ENCODE measurements at places on chromosomes 16 and 17.

DNA sequence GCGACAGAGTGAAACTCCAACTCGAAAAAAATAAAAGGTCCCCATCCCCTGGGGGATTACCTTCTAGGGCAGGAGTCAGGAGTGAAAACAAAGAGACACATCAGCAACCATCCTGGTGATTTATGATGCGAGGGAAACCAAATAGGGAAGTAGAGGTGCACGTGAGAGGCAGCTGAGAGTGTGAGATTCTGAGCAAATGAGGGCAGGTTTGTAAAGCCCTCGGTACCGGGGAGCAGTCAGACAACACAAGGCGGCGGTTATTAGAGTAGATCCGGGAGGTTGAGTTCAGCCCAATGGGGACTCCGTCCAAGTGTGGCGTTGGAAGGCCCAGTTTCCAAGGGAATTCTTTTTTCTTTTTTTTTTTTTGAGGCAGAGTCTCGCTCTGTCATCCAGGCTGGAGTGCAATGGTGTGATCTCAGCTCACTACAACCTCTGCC lies 7.4 kb upstream of the ARMC7 start:
- DNase-seq, result no peak

DNA sequence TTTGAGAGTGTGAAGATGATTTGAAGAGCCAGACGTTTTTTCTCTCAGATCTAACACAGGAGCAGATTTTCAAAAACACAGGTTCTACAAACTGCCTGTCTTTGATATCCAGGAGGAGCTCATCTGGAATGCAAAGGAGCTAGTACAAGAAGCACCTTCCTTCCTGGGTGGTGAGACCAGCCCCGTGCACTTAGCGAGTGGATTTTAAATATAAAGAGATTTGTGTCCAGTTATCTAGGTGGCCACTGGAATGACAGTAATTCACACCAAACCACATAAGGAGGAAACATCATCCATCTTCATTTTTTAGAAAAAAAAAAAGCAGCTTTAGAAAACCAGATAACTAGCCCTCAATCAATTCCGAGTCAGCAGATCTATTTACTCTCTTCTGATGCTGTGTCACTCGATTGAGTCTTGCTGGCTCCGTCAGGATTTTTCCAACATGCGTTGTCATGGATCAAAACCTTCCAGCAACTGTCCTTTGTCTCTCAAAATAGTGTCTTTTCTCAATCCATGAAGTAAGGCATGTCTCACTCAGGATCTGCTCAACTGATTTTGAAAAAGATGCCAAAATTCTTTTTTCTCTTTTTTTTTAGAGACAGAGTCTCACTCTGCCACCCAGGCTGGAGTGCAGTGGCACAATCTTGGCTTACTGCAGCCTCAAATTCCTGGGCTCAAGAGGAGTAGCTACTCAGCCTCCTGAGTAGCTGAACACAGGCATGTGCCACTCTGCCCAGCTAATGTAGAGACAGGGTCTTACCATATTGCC lies 451.2 kb upstream of the PSMD7 start:
- DNase-seq, result no peak

DNA sequence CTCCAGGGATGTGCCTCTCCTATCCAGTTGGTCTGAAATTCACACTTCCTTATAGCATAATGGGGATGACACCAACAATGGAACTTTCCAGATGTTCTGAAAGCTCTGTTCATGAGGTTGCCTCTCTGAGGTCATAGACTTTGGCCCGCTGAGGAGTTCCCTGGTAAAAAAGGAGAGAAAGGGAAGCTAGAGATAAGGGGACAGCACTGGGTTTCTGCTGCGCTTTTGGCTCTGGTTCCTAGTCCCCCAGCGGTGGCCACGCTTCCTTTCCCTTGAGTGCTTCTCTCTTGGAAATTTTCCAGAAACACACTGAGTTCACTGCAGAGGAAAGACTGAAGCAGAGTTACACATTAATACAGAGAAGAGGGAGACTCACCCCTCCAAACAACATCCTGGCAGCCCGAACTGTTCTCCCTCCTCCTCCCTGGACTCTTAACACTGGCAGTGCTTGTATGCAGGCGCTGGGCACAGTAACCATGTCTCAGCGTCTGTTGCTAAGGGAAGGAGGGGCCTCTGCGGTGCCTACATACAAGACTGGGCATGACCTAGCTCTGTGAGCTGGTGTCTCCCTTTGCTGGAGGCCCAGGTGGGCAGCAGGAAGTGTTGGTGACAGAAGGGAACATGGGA lies at the start of gene DNAH3:
DNAH3 (minus strand) TSS at position 472 of the 627 bp plus-strand sequence. CDS start 527 bp downstream, outside the sequence.
- no peak for DNase-seq

DNA sequence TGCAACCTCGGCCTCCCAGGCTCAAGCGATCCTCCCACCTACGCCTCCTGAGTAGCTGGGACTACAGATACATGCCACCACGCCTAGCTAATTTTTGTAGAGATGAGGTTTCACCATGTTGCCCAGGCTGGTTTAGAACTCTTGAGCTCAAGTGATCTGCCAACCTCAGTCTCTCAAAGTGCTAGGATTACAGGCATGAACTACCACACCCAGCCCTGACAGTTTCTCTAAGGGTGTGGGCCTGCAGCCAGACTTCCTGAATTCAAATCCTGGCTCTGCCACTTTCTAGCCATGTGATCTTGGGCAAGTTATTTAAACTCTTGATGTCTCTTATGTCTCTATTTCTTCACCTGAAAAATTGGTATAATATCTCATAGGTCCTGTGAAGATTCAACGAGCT lies 5.6 kb downstream of the CUEDC1 start:
- DNase-seq, result no peak

GRCh38 chr16:49596068-49596467 lies 222.5 kb downstream of the C16orf78 start:
- DNase-seq, result no peak

DNA sequence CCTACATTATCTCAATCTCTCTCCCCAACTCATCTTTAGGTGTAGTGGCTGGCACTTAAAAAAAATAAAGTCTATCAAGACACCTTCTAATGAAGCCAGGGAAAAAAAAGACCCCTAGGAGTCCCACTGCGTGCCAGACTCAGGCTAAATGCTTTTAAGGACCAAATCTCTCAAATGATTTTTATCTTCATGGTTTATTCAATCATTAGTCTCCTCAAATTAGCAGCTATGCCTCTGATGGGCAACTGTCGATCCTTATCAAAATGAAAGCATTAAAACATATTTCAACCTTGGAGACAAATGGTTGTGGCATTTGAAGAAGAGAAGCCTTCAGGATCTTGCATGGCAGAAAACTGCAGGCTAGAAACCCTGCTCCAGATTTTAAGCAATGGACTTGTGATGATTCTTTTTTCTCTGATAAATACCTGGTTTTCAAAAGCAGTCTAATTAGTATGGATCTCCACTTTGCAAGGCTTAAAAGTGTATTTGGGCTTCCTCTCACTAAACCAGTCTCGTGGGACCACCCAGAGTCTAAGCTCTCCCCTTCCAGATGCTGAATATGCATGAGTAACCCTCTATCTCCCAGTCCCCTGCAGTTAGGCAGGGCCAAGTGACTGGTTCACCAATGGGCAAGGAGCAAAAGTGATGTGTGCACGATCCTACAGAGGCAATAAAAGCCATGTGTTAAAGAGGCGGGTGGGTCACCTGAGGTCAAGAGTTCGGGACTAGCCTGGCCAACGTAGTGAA lies 14.9 kb downstream of the ITPRIPL2 start:
- DNase-seq, result no peak

GRCh38 chr16:69311533-69312387 lies 610 bp downstream of the VPS4A start:
- DNase-seq, result peak; percentile 11

DNA sequence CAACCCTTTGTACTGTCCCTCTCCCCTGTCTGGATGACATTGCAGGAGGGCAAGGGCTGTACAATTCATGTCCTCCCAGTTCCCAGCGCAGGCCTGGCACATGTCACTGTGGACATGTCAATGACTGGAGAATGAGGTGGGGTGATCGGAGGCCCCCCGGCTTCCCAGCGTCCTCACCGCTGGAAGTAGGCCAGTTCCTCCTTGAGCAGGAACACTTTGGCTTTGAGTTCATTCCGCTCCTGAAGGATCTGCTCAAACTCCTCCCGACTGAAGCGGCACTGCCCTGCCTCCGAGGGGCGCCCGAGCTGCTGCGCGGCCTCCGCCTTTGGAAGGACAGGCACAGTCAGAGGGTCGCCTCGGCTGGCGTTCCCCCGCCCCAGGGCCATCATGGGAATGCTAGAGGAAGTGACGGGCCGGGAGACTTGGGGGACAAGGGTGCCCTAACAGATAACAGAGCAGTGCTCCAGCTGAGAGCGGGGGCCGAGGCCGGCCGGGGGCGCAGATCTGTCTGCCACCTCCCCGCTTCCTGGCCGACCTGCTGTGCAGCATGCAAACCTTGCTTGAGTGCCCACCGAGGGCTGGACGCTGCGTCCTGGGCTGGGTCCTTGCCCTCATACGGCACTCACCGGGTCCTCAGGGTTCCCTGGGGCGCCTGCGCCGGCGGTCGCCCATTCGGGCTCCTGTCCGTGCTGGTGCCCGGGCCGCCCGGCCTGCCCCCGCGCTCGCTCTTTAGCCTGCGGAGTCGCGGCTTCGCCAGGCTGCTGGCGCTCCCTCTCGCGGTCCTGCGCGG lies 1.3 kb downstream of the RILP start:
- DNase-seq, result no peak

- no peak for DNase-seq
These were observed 19.9 kb upstream of the MMD start for GRCh38 chr17:55441544-55441943.

DNA sequence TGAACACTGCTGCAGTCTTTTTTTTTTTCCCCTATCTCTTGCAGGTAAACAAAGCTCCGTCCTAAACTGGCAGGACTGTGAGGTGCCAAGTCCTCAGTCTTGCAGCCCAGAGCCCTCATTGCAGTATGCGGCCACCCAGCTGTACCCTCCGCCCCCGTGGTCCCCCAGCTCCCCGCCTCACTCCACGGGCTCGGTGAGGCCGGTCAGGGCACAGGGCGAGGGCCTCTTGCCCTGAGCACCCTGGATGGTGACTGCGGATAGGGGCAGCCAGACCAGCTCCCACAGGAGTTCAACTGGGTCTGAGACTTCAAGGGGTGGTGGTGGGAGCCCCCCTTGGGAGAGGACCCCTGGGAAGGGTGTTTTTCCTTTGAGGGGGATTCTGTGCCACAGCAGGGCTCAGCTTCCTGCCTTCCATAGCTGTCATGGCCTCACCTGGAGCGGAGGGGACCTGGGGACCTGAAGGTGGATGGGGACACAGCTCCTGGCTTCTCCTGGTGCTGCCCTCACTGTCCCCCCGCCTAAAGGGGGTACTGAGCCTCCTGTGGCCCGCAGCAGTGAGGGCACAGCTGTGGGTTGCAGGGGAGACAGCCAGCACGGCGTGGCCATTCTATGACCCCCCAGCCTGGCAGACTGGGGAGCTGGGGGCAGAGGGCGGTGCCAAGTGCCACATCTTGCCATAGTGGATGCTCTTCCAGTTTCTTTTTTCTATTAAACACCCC lies 13.8 kb downstream of the IL34 start:
- DNase-seq, result no peak

DNA sequence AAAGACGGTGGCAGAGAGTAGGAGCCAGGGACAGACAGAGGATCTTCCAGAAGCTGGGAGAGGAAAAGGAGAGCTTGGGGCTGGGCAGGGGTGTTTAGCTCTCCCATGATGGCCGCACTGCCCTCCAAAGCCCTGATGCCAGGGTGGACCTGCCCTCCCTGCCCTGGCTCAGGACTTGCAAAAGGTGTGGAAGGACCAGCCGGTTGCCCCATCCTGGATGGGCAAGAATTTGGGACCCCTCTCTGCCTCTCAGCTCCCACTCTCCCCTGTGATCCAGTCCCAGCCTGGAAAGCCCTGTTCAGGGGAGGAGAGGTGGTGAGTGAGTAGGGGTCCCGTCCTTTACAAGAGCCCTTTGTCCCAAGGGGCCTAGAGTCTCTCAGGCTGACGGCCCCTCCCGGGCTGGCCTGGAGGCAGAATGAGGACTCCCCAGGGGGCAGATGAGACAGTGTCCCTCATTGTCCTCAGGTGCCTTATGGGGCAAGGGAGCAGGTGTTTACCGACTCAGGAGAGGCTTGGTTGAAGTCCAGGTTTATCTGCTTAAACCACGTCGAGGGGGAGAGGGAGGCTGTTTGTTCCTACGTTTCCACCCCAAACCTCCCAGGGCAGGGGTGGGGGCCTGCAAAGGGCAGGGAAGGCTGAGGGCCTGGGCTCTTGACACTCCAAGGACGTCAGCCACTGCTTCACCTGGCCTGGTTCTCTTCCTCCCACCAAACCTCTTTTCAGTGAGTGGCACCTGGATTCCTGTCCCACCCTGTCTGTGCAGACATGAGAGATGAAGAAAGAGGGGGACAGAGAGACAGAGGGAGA lies 19.3 kb upstream of the ITGA3 start:
- DNase-seq, result no peak

DNA sequence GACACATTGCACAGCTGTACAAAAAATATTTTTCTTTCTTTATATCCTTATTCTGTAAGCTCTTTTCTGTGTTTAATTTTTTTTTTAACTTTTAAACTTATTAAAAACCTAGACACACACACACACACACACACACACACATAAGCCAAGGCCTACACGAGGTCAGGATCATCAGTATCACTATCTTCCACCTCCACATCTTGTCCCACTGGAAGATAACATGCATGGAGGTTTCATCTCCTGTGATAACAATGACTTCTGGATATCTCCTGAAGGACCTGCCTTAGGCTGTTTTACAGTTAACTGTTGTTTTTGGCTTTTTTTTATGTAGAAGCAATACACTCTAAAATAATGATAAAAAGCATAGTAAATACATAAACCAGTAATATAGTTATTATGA lies 71.2 kb downstream of the TNRC6C start:
- no peak for DNase-seq

- no peak for DNase-seq
These were observed 20.4 kb upstream of the SMURF2 start for GRCh38 chr17:64682261-64683181.

DNA sequence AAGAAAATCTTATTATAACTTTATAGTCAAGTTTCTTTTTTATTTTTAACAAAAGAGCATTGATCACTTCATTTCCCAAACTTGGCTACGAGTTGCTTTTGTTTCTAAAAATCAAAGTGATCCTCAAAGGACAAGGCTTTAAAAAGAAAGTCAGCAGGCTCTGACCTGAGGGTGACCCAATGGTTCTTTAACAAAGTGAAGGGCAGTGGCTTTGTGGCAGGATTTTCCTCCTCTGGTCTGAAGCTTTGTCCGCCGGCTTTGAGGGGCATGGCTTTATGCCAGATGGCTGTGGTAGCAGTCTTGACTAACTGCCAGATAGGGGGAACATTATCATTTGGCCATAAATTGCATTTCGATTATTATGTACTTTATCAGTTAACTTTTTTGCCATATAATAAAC lies 28.5 kb downstream of the IQCK start:
- DNase-seq, result no peak

DNA sequence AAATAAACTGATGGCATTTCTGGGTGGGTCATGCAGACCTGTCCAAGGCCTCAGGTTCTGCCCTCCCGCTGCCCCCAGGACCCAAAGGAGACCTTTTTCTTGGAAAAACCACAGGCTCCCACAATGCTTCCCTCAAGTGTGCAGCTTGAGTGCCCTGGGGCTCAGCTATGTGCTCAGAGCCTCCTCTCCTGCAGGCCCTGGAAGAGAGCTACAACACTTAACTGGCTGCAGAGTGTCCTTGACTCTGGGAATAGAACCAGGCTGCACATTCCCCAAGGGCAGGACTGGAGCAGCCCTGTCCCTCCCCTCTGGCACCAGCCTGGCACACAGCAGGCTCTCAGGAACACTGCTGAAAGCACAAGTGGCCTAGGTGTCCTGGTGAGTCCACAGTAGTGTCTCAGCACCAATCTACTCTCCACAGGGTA lies 4.8 kb upstream of the SREBF1 start:
- no peak for DNase-seq

GRCh38 chr16:86934581-86935375 lies 356.4 kb downstream of the FOXL1 start:
- DNase-seq, result no peak

GRCh38 chr17:56030009-56030624 lies 123.2 kb upstream of the ANKFN1 start:
- DNase-seq, result no peak

- no peak for DNase-seq
These were observed 236.3 kb downstream of the KCNJ2 start for GRCh38 chr17:70405492-70406220.

All from activated naive CD8-positive, alpha-beta T cell treated with anti-CD3 and anti-CD28 coated beads, Interleukin-2, amount 50 U/mL, for 16 hours (primary cell).